NCI-H446 (cell line): ENCODE measurements at places on chromosomes 5 and 9.

GRCh38 chr5:9456435-9457042 lies 89.3 kb downstream of the SEMA5A start:
- no peak for DNase-seq

DNA sequence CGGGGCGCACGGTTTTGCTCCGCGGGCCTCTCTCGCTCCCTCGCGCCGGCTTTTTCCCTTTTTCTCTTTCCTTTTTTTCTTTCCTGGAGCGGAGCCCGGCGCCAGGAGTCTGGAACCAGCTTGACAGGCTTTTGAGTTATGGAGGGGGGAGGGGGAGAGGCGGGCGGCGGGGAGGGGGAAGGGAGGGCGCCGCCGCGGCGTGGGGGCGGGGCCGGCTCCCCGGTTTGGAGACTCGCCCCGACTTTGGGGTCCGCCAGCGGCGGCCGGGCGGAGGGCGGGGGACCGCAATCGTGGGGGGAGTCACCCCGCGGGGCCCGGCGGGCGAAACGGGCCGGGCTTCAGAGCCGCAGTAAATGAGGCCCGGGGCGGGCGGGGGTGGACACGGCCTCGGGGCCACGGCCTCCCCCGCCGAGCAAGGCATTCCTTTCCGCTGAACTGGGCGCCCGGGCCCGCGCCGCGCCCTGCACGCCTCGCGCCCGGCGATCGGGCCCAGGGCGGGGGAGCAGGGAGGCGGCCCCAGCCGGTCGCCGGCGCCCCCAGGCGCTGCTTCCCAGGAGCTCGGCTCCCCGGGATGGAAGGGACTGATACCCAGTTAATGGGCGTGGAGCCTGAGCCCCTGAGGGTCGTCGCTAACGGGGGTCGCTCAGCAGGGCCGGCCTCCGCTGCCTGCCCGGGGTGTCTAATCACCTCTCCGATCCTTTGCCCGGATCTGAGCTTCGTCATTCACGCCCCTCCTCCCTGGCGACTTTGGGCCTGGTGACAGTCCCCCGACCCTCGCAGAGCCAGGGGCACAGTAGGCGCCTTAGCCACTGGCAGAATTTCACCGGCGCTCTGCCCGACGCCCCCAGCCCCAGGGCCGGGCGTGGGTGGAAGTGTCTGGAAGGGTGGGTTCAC lies 138.1 kb downstream of the C9orf50 start:
- peak; percentile 62 for DNase-seq

GRCh38 chr9:91191411-91192380 lies 170.0 kb downstream of the AUH start:
- DNase-seq: no peak

DNA sequence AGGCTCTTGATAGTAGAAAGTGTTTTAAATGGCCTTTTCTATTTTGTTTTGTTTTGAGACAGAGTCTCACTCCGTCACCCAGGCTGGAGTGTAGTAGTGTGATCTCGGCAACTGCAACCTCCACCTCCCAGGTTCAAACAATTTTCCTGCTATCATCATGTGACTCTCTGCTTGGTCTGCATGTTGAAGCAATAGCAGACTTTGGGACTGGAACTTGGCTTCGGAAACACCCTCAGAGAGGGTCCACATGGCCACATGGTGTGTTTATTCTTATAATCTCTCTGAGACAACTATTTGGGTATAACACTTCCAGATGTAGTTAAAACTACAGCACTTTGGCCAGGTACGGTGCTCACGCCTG lies 10.9 kb downstream of the SLC1A1 start:
- DNase-seq: no peak

DNA sequence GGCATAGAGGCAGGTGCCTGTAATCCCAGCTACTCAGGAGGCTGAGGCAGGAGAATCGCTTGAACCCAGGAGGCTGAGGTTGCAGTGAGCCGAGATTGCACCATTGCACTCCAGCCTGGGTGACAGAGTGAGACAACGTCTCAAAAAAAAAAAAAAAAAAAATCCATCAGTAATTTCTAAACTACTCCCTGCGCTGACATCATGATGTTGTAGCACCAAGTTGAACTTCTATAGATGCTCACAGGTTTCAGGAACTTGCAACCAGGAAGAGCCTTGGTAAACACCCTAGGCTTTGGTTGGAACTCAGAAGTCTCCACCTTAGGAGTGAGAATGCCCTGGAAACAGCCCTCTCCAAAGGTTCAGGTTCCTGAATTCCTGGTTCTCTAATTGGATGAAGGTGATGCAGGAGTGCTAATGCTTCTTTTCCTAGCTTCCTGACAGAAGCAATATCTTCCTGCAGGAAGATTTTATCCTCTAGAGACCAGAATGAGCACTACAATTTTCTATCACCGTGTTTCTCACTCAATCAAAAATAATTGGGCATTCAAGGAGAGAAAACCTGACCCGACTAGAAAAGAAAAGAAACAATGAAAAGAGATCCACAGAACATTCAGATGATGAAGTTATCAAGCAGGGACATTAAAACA lies 469.6 kb downstream of the GADD45G start:
- DNase-seq: no peak

DNA sequence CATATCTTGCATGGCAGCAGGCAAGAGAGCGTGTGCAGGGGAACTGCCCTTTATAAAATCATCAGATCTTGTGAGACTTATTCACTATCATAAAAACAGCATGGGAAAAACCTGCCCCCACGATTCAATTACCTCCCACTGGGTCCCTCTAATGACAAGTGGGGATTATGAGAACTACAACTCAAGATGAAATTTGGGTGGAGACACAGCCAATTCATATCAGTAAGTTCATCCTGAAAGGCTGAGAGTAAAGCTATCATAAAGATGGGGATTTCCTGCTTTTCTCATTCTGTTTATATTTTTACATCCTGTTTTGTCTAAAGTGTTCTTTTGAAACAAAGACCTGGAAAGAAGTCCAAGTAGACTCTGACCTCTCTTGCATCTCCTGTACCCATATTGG lies 28.9 kb upstream of the IL33 start:
- no peak for DNase-seq

GRCh38 chr5:59436364-59437148 lies 457.0 kb downstream of the PDE4D start:
- no peak for DNase-seq

- DNase-seq: no peak
These were observed 30.7 kb downstream of the CTNND2 start for GRCh38 chr5:11873587-11873986.

- DNase-seq: no peak
These were observed 246.6 kb downstream of the ARL15 start for GRCh38 chr5:54063817-54064216.

DNA sequence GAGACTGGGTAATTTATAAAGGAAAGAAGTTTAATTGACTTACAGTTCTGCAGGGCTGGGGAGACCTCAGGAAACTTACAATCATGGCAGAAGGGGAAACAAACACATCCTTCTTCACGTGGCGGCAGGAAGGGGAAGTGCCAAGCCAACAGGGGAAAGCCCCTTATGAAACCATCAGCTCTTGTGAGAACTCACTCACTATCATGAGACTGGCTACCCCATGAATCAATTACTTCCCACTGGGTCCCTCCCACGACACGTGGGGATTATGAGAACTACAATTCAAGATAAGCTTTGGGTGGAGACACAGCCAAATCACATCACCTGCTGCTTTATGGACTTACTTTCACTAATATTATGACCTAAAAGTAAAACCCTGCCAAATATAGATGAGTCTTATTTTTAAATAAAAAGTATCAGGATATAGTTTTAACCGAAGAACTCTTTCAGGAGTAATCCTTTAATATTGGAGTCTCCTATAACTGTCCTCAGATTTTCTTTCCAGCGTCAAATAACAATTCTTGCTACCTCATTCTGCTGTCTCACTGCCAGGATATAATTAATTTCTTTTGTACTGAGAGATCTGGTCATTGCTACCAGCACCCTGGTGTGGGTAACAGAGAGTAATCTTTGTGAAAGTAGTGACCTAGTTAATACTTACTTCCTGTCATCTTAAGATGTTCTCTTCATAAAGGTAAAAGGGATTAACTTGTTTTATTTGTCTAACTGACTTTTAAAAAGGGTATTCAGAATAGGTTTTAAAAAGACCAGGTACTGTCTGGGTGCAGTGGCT lies 68.6 kb downstream of the NLN start:
- DNase-seq: no peak

DNA sequence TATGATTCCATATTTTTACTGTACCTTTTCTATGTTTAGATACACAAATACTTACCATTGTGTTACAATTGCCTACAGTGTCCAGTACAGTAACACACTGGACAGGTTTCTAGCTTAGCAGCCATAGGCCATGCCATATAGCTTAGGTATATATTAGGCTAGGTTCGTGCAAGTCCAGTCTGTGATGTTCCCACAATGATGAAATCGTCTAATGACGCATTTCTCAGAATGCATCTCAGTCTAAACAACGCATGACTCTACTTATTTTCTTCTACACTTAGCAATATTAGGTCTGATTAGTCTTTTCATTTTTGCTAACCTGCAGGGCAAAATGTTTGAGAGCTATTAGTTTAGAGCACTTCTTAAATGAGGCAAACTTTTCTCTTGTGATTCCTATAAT lies 22.7 kb downstream of the OR2S2 start:
- DNase-seq: no peak

GRCh38 chr9:98807814-98808195 lies 335 bp downstream of the GALNT12 start:
- DNase-seq: no peak

DNA sequence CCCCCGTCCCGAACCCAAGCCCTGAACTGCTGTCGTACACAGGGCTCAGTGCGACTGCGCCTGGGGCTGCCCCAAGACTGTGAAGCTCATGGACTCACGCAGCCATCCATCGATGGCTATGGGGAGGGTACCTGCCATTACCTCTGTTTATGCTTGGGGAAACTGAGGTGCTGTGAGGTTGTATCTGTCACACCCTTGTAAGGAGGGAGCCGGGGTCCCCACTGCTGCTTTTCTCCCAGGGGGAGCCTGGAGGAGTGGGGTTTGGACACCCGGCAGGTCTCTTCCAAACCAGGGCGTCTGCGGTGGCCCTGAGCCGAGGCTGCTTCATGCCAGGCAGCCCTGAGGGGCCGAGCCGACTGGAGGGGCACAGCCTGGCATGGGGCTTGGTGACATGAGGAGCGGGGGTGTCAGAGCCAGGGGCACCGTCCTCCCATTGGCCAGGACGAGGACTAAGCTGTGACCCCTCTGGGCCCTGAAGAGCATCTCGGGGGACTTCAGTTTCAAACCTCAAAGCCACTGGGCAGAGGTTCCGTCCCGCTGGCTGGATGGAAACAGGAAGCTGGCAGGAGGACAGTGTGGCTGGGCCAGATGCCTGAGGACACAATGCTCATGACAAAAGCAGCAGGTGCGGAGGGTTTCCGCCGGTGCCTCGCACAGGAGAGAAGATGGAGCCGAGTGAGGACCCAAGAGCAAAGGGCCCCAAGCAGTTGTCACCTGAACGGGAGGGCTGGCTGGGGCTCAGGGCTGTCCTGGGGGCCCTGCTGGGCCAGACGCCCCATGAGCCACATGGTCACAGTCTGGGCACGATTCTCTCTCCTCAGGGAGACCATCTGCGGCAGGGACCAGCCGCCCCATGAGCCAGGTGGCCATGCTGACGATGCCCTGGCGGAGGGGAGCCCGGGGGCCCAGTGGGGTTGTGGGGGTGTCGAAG lies 54.4 kb upstream of the EXOC3 start:
- DNase-seq: no peak

DNA sequence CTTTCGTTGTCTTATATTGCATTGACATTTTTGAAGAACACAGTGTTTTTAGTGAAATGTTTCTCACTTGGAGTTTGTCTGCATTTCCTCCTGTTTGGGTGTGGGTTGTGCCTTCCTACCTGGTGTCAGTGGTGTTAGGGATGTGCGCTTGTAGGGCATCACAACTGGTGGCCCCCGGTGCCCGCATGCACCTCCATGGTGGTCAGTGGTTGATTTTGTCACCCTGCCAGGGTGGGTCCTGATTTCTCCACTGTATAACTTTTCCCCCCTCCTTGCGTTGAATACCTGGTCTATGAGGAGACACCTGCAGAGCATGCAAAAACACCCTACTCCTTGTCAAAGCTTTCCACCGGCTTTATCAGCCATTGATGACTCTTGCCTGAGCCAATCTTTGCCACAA lies 132.9 kb downstream of the BARX1 start:
- no peak for DNase-seq

DNA sequence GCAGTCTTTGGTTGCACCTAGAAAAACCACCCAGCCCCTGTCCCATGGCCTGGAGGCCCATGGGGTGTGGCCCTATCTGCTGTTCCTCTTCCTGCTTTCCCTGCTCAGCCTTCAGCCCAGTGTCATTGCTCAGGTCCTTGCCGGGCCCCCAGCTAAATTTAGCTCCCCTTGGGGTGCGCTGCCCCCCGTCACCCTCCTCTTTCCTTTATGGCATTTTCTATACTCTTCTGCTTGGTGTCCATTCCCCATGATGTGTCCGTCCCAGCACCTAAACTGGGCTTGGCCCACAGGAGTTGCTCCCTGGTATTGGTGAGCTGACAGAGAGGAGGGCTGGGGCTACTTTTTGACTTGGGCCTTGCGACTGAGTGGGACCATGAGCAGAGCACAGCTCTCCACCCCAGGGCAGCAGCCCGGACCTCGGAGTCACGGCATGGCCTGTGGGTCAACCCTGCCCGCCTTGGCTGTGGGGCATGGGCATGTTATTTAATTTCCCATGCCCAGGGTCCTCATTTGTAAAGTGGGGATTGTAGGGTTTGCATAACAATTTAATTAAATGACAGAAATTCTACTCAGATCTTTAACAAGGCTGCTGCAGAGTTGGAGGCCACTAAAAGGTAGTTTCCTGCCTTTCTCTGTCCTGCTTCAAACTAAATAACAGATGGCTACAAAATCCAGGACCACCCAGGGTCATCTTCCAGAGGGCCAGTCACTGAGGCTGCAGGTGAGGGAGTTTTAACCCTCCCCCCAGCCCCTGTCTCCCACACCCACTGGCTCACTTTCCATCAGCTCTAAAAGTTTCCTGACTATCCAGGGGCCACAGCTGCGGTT lies 98.2 kb downstream of the DAP start:
- DNase-seq: no peak

GRCh38 chr5:157607371-157608161 lies 32.0 kb upstream of the ADAM19 start:
- no peak for DNase-seq

- no peak for DNase-seq
These were observed 283.3 kb upstream of the ANKRD55 start for GRCh38 chr5:56516441-56516840.

GRCh38 chr9:103999375-104000062 lies 94.6 kb upstream of the SMC2 start:
- DNase-seq: no peak

GRCh38 chr9:130045725-130046450 lies 2.9 kb upstream of the FNBP1 start:
- DNase-seq: no peak
